ENCODE measurements at places on chromosomes 13 and 19. TPM values are rescaled to one million over a fixed set of nuclear protein-coding genes. Genes with fewer than 3 reads are reported as not detected.

GRCh38 chr19:34837262-34837661 is 64.2 kb upstream of the ZNF599 start:
- DNase-seq, result no peak

DNA sequence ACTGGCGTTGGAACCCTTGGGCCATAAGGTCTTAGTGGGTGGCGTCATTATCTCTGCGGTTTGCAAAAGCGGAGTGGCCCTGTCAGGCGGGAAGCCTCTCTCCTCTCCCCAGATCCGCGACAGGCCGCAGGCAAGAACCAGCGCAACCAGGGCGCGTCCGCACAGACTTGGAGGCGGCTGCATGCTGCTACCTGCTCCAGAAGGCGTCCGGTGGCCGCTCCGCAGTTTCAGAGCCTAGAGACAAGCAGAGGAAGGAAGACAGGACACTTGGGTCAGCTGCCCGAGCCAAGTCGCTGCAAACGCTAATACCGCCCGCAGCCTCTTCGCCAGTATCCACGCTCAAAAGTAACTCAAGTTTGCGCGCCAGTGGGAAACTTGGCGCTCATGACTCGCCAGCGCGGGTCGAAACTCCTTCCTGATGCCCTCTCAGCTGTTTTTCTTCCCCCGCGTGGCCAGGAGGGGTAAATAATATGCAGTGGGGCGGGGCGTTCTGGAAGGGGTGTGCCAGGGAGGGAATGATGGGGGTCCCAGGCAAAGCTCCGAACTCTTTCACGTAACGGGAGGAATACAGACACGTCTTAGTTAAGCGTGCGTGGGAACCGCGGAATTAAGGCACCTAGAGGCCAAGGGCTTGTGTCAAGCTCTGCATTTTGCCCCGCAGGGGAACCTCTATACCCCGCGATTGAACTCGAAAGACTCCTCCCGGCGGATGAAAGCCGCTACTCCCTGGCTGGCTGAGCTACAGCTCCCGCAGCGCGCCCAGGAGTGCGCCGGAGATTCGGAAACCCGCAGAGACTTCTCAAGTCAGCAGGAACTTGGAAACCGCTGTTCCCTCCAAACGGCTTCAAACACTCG is at the start of gene EDNRB:
Gene EDNRB, minus strand, starts transcription at position 441 of the 855 bp plus-strand sequence. Its CDS starts 258 bp downstream, at position 183.
- peak; percentile 25 for DNase-seq

PLIN4 gene
- 25.7 TPM for total RNA-seq

GRCh38 chr13:71751073-71751472 is 115.9 kb downstream of the DACH1 start:
- DNase-seq, result no peak

- no peak for DNase-seq
These were observed 1.2 kb downstream of the BRCA2 start for GRCh38 chr13:32316501-32316900.

DNA sequence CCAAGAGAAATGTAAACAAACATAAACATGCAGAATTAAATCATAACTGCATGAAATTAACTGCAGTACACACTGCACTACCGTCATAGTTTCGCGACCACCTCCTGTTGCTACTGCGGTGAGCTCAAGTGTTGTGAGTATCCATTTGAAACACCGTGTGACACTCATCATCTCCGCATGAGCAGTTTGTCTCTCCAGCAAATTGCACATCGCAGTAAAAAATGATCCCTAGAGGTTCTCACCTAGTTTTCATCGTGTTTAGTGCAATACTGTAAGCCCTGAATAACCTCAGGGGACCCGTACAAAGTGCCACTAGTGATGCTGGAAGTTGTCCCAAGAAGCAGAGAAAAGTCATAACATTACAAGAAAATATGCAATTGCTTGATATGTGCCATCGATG is 147.7 kb downstream of the DPF1 start:
- no peak for DNase-seq

LILRA6 gene
- total RNA-seq, result 1.4 TPM

NCR1 gene
- total RNA-seq, result 0.30 TPM

GRCh38 chr13:30872685-30873461 is 33.2 kb upstream of the MEDAG start:
- DNase-seq, result peak; percentile 52

- DNase-seq, result peak; percentile 63
These were observed 5.7 kb downstream of the REX1BD start for GRCh38 chr19:18594096-18594823.

SLC1A6 gene
- 11.4 TPM for total RNA-seq

DNA sequence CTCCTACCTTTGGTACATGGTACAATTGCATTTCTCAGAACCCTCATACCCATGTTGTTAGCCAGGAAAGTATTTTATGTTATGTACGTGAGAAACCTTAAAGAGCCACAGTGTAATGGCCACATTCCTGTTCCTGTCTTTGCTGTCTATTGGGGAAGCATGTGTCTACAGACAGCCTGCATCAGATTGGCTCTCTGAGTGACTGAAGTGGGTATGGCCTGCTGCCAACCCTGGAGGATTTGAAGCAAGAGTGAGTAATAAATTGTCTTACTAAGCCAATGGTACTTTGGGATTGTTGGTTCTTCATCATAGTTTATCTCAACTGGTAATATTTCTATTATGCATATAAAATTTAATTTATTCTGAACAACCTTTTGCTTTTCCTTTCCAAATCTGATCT is 574.1 kb downstream of the LMO7 start:
- DNase-seq, result no peak

GRCh38 chr13:38969187-38969586 is 21.4 kb downstream of the STOML3 start:
- DNase-seq, result no peak

UHRF1 gene
- 14.5 TPM for total RNA-seq

- no peak for DNase-seq
These were observed 23.3 kb downstream of the RBM26 start for GRCh38 chr13:79382545-79383275.

DNA sequence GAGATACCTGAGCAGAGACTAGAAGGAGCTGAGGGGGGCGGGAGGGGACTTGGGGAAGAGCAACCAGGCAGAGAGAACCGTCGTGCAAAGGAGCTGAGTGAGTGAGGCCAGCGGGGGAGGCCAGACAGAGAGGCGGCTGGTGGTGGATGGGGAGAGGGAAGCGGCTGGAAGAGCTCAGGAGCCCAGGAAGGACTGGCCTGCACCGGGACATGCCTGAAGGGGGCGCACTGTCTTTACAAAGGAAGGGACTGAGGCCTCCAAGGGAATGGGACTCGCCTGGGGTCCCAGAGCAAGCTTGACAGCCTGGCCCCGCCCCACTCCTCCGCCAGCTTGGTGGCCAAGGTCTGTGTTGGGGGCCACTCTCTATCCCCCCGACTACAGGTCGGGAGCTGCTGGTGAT is 14.9 kb downstream of the ONECUT3 start:
- no peak for DNase-seq

DNA sequence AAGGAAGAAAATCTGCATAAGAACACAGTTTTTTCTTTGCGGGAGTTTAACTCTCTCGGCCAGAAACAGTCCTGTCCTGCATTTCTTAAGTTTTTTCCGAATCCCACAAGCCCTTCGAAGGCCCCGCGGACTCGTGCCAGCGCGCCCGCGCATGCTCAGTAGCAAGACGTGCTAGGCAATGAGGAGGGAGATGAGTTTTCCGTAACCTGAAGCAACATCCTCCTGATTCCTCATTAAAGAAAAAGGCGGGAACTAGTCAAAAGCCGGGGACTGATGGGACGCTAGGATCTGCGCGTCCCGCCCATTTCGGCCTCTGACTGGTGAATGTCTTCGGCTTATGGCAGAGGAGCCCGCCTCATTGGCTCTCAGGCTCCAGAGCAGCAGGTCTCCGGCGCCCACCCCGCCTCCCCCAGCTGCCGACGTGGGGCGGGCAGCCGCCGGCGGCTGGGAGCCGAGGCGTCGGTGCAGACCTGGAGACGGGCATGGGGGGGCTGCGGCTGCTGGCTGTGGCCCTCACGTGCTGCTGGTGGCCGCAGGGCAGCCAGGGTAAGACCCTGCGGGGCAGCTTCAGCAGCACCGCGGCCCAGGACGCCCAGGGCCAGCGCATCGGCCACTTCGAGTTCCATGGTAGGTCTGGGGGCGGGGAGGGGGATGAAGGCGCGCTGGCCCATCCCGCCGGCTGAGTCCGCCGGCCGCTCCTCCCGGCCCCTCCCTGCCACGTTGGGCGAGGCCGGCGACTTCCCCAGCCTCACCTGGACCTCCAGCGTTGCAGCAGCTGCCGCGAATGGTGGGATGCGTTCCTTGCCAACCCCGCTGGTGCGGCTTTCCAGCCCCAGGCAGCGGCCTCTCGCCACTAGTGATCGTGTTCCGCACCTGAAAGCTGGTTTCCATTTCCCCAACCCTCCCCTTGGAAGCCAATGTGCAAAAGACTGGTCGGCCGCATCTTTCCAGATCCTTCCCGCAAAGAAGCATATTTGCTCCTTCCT is at the start of gene GPR180:
Gene GPR180, plus strand, starts transcription at position 412 of the 986 bp plus-strand sequence. Its CDS starts 71 bp downstream, at position 483.
- peak; percentile 99 for DNase-seq

DNA sequence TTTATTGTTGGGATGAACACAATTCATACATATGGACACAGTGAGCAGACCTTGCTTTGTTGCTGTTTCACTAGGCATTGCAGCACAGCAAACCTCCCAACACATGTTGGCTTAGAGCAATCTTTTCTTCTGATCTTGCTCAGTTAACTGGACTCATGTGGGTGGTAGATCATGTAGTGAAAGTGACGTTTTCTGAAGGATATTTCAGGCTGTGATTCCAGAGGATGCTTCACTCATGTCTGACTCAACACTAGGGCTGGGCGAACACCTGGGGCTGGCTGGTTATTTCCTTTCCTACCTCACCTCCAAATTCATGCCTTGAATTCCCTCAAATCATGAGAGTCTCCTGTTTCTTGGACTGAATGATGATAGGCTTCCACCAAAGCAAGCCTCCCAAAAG is 14.3 kb upstream of the LGALS13 start:
- no peak for DNase-seq

PRRG2 gene
- 2.8 TPM for total RNA-seq

FLT3LG gene
- total RNA-seq, result 1.3 TPM

NLRP5 gene
- not detected for total RNA-seq

SMIM24 gene
- total RNA-seq, result not detected

DNA sequence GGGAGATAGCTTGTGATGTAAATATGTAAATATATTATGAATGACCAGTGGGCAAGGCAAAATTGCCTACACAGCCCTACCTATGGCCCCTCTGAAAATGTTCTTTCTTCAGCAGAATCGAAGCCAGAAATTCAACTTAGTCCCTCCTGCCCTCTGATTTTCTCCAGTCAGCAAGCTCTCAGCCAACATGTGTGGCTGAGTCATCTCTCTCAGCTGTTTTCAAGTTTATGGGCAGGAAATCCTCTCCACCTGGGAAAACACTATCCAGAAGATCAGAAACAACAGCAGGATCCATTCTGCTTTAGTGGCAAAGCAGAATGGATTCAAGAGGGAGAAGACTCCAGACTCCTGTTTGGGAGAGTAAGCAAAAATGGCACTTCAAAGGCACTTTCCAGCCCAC is 8.9 kb upstream of the ZNF527 start:
- no peak for DNase-seq

- no peak for DNase-seq
These were observed 10.8 kb upstream of the ILF3 start for GRCh38 chr19:10643172-10643967.

ZSCAN18 gene
- total RNA-seq, result 50.3 TPM

ANKRD10 gene
- total RNA-seq, result 110 TPM

CPB2 gene
- total RNA-seq, result not detected

SIGLEC5 gene
- 1.4 TPM for total RNA-seq

GRCh38 chr13:111506125-111506524 is 185.7 kb downstream of the TEX29 start:
- no peak for DNase-seq

RGCC gene
- total RNA-seq, result 43.6 TPM
